ENCODE measurements at places on chromosomes 13 and 19.

DNA sequence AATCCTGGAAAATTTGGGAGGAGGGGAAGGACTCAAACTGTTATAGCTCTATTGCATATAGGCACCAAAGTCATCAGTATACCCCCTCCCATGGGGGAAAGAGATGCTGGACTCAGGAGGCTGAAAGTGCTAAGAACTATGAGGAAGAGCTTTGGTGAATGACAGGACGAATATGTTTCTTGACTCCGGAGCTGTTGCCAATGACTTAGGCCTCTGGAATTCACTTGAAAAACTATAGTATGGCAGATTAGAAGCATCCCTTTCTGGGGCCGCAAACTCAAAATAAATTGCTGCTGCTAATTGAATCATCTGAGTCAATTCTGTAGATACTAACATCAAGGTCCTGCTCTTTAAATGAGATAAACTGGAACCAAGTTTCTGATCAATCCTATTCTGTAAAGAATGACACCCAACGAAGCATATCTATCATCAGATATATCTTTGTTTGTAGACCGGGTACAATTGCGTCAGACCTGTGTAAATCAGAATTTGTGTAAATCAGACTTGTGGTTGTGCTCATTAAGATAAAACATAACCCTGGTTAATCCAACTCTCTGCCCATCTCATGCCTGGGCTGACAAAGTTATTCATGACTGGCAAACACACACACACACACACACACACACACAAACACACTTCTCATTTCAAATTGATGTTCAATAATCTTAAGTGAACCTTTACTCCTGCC, 1793.8 kb upstream of the PCDH20 start:
- DNase-seq, result no peak

- DNase-seq, result no peak
Observed at GRCh38 chr13:109191413-109191812, 562.0 kb downstream of the MYO16 start.

DNA sequence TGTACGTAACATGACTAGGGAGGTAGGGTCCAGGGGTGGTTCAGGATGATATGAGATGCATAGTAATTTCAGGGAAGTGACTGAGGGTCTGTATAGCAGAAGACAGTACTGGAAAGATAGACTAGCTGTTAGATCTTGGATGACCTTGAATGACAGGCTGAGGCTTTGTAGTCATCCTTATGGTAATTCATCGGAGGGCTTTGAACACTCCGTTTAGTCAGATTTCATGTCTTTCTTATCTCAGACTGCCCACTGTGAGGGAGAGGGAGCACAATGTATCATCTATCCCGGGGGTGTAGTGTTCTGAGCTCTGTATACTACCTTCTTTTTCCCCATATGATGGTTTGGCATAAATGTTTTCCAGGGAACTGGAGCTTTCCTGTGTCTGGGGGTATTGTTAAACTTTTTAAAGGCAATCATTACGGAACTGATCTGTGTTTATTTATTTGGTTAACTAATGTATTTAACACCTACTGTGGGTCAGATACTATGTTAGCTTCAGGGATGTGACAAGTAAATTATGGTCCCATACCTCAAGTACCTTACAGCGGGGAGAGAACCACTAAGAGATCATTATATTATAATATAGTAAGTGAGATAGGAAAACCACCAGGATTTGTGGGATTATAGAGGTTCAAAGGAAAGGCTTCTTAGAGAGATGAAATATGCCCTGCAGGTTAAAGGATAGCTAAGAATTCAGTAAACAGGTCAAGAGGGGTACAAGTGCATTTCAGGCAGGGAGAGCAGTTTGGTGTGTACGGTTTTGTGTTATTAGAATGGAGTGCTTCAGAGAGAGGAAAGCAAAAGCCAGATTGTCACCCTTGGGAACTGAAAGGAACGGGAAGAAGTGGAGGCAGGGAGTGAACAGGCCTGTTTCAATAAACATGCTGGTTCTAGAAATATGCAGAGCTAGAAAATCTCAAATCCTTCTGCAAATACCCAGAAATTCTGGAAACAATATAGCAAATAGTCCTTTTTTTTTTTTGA, 164.8 kb upstream of the KL start:
- DNase-seq, result no peak

- DNase-seq, result peak; percentile 37
Observed at GRCh38 chr13:75489502-75490263, 7.7 kb upstream of the TBC1D4 start.

DNA sequence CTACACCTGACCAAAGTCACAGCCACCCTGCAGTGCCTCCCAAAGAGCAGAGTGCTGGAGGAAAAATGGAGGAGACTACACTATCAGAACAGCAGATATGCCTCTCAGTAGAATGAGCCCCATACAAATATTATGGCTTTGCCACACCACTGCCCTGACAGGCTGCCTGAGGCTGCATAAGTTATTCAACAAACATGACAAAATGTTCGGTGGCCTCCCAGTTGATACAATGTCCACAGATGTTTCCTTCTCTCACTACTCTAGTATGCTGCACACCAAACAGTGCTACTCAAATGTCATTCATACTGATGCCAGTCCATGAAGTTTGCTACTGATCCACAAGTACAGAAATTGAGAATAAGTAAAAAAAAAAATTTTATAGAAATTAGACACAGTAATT, 41.0 kb downstream of the N4BP2L2 start:
- peak; percentile 8 for DNase-seq

GRCh38 chr13:102724923-102725322, 30.1 kb upstream of the METTL21C start:
- DNase-seq, result peak; percentile 8

- DNase-seq, result no peak
Observed at GRCh38 chr13:22047082-22047784, 376.4 kb downstream of the FGF9 start.
